ENCODE measurements at places on chromosomes 4 and X.

GRCh38 chrX:44344194-44344593, 722 bp upstream of the EFHC2 start:
- DNase-seq, result peak; percentile 44

- DNase-seq, result no peak
These were observed 19.0 kb downstream of the MAB21L2 start for GRCh38 chr4:150600812-150601445.

DNA sequence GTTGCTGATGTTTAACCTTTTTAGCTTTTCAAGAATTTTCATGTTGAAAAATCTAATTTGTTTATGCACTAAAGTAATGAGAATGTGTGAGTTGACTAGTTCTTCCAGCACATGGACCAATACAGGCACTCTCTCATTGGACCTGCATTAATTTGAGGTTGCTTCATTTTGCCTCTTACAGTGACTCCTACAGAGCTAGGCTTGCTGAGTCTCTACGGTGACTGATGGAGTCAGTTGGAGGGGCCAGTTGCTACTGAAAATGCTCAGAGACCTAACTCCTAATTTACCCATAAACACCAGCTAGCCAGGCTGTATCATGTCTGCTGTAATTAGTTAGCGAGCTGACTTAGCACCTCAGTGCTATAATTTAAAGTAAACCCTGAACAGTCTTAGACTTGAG, 10.9 kb downstream of the MTHFD2L start:
- DNase-seq, result no peak

DNA sequence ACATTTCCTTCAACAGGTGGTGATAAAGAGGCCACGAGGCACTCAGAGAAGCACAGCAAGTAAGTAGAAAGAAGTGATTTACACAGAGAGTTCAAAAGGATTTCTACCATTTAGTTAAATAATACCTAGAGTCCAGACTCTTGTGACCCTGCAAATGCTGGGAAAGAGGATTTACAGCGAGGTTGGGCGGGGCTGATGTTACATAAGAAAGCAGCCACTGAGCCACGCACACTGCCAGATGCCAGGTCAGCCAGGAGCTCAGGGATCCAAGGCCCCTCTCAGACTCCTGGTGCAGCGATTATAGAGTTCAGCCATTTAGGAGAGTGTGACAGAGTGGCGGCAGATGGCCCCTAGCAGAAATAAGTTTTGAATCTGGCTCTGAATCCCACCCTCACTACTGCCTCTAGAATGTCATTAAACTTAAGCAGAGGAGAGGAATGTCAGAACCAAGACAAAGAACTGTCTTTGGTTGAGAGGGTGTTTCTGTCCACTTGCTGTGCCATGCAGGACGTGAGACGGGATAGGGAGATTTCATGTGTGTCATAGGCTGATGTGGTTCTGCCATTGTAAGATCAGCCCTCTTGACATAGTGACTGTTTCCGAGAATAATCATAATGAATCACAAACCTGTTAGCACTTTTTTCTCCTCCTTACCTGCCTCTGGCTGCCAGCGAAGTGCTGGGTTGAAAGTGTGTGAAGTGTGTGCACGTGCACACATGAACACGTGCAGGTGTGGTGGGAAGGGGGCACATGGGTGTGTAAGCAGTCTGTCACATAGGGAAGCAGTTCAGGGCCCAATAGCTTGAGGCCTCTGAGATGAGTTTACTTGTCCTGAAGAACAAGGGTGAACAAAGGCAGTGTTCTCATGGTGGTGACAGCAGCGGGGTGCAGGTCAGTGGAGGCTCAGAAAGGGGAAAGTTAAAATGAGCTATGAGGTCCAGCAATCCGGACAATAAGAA, 50.1 kb downstream of the MFAP3L start:
- no peak for DNase-seq

- no peak for DNase-seq
These were observed 1.6 kb upstream of the EXOC1 start for GRCh38 chr4:55851885-55852284.

- DNase-seq, result no peak
These were observed 26.5 kb downstream of the MYOZ2 start for GRCh38 chr4:119162174-119162573.

DNA sequence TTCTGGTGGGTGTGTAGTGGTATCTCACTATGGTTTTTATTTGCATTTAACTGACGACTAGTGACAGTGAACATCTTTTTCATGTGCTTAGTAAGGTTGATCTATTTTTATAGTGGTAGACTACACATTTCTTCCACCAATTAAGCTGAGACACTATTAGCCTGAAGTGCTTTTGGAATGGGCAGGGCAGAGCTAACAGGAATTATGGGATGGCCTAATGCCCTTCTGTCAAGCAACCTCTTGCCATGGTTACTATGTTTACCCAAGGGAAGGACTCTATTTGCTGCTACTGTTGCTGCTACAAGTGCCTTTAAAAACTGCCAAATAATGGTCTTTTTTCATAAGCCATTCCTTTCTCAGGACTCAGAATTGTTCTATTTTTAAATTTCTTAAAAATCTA, 676.7 kb upstream of the ACTRT1 start:
- no peak for DNase-seq

- DNase-seq, result no peak
These were observed 186.4 kb downstream of the PPP4R3C start for GRCh38 chrX:27276751-27277150.

GRCh38 chr4:41814565-41814964, 66.0 kb upstream of the PHOX2B start:
- no peak for DNase-seq

- DNase-seq, result no peak
These were observed 87.7 kb upstream of the STS start for GRCh38 chrX:7059859-7060258.

DNA sequence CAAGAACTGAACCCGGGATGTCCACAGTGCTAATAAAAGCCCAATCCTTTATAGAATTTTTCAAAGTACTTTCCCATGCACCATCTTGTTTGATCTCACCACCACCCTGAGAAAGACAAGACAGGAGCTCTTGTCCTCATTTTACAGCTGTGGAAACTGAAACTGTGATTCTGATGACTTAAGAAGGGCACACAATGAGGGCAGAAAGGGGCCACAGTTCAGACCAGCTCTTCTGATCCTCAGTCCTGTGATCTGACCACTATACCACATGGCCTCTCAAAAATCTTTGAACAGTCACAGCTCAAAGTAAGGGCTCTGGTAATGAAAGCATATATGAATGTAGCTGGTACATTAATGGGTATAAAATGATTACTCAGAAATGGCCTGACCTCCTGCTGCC, 127.3 kb upstream of the CPEB2 start:
- no peak for DNase-seq

DNA sequence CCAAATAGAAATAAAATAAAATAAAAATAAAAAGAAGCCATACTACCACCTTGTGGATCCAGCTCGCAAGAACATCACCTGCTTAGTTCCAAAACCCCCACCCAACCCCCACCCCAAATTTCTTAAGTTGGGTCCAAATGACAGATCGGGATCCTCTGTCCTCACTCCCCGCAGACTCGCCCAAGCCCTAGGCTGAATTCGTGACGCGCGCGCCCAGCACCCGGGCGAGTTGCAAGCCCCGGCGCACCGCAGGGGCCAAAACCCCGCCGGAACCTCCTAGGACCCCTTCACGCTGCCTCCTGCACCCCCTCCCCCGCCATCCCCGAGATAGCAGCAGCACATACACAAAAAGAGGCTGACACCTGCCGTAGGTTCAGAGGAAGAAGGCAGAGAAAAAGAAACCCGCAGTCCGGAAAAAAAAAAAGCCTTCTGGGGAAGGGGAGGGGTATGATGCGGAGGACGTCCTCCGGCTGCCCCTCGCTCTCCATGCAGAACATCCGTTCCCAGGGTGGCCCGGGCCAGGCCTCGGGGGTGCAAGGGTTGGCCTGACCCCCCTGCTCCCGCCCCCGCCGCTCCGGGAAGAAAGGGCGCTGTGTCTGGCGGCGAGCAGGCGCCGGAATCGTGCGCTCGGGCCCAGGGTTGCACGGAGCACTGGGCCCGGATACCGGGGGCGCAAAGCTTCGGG, 2.6 kb downstream of the NLGN4X start:
- no peak for DNase-seq
